ENCODE measurements at places on chromosomes 6 and 20.

GRCh38 chr6:125230674-125231073, 71.1 kb downstream of the HDDC2 start:
- DNase-seq = no peak

GRCh38 chr6:26183581-26184366, 96.5 kb downstream of the HFE start:
- no peak for DNase-seq

GRCh38 chr6:129701721-129702455, 8.1 kb downstream of the ARHGAP18 start:
- DNase-seq = no peak

DNA sequence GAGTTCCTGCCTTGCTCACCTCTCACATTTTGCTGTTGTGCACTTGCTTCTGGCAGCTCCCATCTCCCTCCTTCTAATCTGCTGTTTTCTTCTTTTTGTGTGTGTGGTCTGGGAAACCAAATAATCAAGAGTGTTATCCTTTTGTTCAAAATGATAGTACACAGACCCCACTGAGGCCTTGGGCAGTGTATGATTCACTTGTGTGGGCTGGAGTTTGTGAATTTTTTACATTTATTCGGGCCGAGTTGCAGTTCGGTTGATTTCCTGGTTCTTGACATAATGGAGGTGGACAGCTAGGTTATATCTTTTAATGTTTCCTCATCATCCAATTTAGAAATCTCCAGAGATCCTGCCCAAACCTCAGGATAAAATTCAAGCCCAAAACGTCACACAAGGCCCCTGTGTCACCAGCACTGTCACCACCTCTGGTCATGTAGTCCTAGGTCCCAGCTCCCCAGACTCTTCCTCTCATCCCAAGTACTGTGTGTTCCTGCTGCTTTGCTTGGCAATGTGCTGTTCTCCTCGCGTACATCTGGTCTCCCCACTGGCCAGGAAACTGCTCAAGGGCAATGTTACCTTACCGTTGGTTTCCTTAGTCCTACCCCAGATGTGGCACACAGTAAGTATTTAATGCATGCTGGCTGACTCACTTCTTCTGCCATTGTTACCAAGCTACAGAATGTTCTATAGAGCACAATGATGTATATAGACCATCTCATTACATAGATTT, 55.7 kb upstream of the PHACTR2 start:
- no peak for DNase-seq

GRCh38 chr20:41135888-41136679, 1.3 kb upstream of the PLCG1 start:
- DNase-seq = no peak

GRCh38 chr6:56101141-56101553, 146.2 kb downstream of the COL21A1 start:
- DNase-seq = no peak

- DNase-seq = no peak
Measured at GRCh38 chr6:136551103-136551502, 881 bp upstream of the MAP7 start.
